ENCODE measurements at places on chromosomes 16 and 17. TPM values are rescaled to one million over a fixed set of nuclear protein-coding genes. Genes with fewer than 3 reads are reported as not detected.

The CAVIN1 gene
- total RNA-seq, result 129 TPM

The CLTC gene
- 235 TPM for total RNA-seq

The SUZ12 gene
- 29.1 TPM for total RNA-seq

DNA sequence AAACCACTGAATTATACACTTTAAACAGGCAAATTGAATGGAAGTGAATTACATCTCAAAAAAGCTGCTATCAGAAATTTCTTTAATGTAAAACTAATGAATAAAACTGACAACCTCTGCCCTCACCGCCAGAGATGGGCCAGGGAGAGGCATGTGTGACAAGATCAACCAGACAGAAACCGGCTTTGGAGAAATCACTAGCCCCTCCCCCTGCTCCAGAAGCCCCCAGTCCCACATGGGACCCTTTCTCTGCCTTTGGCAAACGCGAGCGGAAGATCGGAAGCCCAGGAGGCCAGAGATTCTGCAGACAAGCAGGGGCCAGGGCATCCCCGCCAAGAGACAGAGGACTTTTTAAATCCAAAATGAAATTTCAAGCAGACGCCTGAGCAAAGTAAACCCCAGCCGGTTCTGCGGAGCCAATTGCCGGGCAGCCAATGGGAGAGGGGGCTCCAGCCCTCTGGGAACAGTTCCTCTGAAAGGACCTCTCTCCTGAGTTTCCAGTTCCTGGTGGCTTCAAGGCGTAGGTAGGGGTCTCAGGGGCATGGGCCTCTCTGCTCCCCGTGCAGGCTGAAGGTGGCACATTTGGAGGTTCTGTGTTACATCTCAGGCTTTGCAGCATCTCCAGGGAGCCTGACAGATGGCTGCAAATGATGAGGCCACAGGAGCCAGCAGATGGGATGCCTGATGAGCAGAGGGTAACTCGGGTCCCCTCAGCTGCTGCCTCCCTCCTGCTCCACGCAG lies 118.1 kb downstream of the GSG1L start:
- no peak for DNase-seq

GRCh38 chr16:75742424-75743047 lies 16.2 kb upstream of the CPHXL start:
- DNase-seq, result no peak

- DNase-seq, result no peak
These were observed 215.8 kb downstream of the RBFOX3 start for GRCh38 chr17:79395066-79395465.

- no peak for DNase-seq
These were observed 111.4 kb upstream of the ZFHX3 start for GRCh38 chr16:73159296-73159695.

GRCh38 chr16:62046801-62047200 lies 10.6 kb upstream of the CDH8 start:
- no peak for DNase-seq
